ENCODE measurements at places on chromosomes 13 and 19.

- DNase-seq, result no peak
These were observed 30.4 kb downstream of the ZNF536 start for GRCh38 chr19:30402436-30403202.

- DNase-seq, result no peak
These were observed 16.3 kb upstream of the DOCK6 start for GRCh38 chr19:11278670-11279069.

DNA sequence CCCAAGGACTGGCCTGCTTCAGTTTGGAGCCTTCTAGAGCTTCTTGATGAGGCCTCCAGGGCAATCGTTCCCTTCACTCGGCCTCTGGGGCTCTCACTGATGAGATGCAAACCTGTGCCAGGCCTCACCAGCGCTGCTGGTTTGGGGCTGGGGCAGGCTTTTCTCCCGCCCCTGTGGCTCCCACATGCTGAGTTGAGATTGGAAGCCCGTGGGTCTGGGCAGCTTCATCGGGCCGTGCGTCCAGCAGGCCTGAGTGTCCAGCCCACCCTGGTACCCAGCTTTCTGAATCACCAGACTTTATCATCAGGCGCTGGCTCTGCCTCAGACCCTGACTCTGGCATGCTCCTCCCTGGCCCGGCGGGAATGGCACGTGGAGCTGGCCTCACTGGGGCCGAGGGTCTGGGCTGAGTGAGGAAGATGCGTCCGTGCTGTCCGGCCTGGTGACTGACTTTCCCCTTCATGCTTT lies 4.3 kb downstream of the CALM3 start:
- DNase-seq, result no peak

- DNase-seq, result no peak
These were observed 1890.9 kb downstream of the PCDH9 start for GRCh38 chr13:65339241-65339640.
